ENCODE measurements at places on chromosomes 13 and 19. TPM values are rescaled to one million over a fixed set of nuclear protein-coding genes. Genes with fewer than 3 reads are reported as not detected.

- DNase-seq: no peak
Measured at GRCh38 chr13:104967376-104967775, 1568.1 kb downstream of the EFNB2 start.

GRCh38 chr13:101300531-101300930 is 115.8 kb downstream of the NALCN start:
- DNase-seq: no peak

DNA sequence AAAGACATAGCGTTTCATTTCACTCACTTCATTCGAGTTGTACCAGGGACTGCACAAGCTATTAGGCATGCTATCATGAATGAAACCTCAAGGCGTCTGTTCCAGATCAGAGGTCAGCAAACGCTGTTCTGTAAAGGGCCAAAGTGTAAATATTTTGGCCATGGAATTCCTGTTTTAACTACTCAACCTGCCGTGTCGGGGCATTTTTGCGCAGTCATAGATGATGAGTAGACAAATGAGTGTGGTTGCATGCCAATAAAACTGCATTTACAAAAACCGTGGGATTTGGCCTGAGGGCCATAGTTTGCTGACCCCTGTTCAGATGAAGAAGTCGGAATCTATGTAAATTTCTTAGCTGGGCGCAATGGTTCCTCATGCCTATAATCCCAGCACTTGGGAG is 6.5 kb downstream of the INSR start:
- DNase-seq: no peak

DNA sequence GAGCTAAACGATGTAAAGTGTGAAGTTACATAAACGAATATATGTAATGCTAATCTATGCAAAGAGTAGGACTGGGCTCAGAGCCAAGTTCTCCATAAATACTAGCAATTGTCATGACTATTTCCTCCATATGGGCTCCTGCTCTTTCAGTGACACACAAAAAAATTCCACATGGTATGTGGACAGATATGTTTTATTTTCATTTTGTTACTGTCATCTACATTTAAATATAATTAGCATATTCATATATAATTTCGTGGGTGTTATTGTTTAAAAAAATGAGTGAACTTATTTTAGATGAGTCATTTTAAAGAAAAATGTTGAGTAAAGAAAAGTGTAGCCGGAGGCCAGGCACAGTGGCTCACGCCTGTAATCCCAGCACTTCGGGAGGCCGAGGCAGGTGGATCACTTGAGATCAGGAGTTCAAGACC is 5.0 kb upstream of the IGSF23 start:
- DNase-seq: no peak

DNA sequence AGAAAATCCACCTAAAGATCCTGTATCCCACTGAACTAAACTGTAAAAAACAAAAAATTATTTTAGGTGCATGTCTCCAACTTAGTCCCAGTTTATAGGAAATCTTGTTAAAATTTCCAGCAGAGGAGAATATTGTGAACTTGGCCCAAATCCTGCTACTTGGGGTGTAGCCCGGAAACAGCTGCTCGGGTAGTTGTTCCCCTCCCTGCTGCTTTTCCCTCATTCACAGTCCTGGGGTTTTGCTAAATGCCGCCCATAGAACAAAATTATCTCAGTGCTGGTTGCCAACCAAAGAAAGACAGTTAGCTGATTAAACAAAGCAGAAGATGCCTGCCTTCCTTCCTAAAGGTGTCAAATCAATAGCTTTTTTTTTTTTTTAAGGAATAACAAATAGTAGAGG is 330.5 kb upstream of the KLF12 start:
- DNase-seq: no peak

The ZNF136 gene
- total RNA-seq: 4.5 TPM

The TMPRSS9 gene
- total RNA-seq: 0.64 TPM

The OR10H1 gene
- total RNA-seq: not detected

The C19orf81 gene
- total RNA-seq: 0.93 TPM

Data from pancreas (tissue), 10 donors.